ENCODE measurements at places on chromosomes 16 and 17.

GRCh38 chr17:78672005-78672404 lies 94.8 kb upstream of the DNAH17 start:
- no peak for DNase-seq

- no peak for DNase-seq
Measured at GRCh38 chr17:40810494-40810893, 10.7 kb upstream of the KRT28 start.

DNA sequence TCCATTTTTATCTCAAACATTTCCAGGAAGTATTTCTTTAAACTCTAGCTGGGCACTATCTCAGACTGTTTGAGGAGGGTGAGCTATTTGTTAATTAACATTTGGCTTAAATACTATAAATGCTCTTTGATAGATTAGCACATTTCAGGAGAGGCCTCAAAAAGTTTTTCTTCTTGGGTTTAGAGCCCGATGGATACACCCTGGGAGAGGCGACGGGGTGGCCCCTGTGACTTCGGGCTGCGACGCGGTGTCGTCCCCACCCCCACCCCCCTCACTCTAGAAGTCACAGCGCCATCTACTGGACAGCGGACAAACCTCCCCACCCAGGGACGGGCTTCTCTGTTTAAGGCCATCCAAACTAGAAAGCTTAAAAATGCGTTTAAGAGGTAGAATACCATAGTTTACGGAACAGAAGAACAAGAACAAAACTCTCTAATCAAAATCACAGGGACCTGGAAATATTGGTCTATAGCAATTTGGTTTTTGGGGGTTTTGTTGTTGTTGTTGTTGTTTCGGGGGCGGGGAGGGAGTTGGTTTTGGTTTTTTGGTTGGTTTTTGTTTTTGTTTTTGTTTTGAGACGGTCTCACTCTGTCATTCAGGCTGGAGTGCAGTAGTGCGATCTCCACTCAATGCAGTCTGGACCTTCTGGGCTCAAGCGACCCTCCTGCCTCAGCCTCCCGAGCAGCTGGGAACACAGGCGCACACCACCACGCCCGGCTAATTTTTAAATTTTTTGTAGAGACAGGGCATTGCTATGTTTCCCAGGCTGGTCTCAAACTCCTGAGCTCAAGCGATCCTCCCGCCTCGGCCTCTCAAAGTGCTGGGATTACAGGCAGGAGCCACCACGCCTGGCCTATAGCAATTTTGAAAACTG lies 254.4 kb downstream of the C16orf95 start:
- no peak for DNase-seq

GRCh38 chr17:79811011-79811867 lies 14.4 kb upstream of the CBX8 start:
- DNase-seq: no peak

DNA sequence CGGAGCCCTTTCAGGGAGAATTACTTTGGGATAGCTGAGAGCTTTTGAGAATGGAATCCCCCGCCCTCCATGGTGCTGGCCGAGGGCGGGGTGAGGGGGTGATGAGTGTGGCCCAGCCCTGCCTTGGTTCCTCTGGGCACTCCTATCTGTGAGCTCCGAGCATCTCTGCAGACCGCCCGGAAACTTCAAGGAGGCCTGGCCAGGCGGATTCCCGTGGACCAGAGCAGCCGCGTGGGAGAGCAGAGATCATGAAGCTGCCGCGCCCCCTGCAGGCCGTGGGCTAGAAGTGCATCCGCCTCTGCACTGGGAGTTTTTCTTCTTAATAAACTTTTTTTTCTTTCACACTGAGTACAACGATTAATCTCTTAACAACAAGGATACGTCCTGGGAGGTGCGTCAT lies 392.9 kb upstream of the EEF2KMT start:
- no peak for DNase-seq

GRCh38 chr16:2472488-2472864 lies 1.4 kb downstream of the NTN3 start:
- DNase-seq: no peak

Measured in CD8-positive, alpha-beta memory T cell (primary cell).